ENCODE measurements at places on chromosomes 4 and X.

DNA sequence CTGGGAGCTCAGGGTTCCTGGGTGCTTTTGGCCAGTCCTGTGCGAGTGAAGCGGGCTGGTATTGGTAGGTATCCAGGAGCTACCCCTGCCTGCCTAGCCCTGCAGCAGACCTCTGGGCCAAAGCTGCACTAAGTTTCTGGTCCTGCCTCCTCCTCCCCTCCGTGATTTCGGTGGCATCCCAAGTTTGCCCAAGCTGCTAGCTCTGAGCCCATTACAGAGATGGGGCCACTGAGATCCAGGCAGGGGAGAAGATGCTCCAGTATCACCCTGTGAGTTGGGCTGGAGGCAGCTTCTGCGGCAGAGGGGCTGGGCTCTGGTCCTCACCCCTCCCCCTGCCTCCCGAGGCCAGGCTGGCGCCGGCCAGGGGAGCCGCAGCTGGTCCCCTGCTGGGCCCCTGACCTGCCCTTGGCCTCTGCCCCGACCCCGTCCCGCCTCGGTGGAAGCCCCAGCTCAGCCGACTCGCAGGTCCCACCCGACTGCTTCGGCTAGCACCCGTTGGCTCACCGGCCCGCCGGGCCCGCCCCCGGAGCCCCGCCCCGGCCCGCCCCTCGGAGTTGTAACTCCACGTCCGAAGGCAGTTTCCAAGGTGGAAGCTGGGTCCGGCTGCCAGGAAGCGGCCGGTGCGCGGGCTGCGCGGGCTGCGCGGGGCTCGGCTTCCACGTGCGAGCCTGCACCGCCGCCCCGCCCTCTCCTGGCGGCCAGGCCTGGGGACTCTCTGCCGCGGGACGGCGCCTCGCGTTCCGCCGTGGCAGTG is at the start of gene DUSP9:
Gene DUSP9 (plus strand): TSS at position 584 of the 754 bp plus-strand sequence. CDS start 751 bp downstream, outside the sequence.
- DNase-seq = no peak

- no peak for DNase-seq
These were observed 1698.4 kb upstream of the PCDH10 start for GRCh38 chr4:131450572-131451209.

DNA sequence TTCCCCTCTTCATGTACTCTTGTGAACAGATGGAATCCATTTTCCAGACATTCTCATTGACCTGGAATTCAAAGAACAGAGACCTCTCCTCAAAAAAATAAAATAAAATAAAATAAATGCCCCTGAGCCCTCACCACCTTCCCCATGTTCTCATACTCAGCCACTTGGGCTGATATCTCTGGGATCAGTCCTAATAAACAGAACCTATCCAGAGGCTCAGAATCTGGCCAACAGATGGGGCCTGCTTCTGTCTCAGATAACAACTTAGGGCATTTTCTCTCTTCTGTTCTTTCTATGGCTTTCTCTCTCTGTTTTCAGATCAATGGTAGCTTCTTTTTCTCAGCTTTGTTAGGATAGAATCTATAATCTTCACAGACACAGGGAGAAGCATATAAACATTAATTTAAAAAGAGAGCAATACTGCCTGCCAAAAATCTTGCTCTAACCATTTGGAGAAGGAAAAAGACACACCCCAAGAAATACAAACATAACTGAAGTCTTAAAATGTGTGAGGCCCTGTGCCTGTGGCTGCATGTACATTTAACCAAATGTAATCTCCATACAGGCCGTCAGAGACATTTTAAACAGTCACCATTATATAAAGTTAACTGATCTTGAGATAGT is 907.1 kb downstream of the FAT4 start:
- DNase-seq = no peak

DNA sequence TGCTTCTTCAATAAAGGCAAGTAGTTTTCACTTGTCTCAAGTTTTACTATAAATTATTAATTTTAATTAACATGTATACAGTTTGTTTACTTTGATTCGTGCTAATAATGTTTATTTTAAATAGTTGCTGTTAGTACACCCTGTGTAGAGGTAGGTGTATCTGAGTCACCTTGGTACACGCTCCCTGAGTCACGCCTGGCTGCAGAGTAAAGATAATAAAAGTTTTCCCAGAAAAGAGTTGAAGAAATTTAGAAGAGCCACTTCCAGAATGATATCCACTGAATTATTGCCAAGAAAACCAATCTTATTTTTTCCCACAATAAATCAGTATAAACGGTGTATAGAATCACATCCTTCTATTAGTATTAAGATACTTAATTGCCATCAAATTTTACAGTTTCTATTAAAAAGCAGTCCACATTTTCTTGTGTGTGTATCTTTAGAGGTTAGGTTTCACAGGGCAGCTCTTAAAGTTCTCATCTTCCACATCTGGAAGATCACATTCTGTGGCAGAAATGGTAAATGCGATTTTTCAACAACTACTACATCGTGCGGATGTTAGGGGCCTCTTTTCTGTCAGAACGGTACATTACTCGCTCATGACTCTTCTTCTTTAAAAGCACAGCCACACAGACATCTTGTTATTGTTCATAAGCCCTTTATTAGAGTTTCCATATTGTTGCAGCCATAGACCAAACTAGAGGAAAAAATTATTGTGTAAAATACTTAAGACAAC is 55.4 kb downstream of the HADH start:
- no peak for DNase-seq

DNA sequence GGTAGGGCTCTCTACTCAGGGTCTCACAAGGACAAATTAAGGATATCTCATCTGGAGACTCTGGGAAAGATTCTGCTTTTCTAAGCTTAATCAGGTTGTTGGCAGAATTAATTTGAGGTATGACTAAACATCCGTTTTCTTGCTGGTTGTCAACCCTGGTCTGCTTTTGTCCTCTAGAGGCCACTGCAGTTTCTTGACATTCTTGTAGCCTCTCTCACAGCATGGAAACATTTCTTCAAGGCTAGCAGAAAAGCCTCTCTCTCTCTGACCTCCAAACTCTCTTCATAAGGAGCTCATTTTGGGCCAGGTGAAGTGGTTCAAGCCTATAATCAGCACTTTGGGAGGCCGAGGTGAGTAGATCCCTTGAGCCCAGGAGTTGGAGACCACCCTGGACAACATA is 749.5 kb upstream of the PCDH7 start:
- no peak for DNase-seq

- no peak for DNase-seq
These were observed 1.2 kb downstream of the PPARGC1A start for GRCh38 chr4:23888421-23889319.

GRCh38 chr4:53748328-53748772 is 157.1 kb upstream of the LNX1 start:
- DNase-seq = no peak

DNA sequence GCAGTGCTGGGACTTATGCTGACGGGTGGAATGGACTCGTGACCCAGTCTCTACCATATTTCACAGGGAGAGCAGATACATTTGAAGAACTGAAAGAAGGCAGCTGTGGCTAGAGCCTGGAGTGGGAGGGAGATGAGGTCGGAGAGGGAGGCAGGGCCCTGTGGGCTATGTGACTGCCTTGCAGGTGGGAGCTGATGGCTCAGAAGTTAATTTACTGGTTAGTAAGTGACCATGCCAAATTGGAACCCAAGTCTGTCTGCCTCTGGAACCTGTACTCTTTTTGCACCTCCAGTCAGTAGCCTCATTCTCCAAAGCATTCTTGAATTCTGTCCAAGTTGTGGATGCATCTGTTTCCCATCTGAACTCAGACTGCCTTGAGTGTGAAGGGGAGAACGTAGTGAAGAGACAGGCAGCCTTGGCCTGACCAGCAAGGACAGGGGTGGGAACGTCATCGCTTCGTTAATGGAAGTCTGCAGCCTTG is 92.3 kb downstream of the REPS2 start:
- peak; percentile 24 for DNase-seq

DNA sequence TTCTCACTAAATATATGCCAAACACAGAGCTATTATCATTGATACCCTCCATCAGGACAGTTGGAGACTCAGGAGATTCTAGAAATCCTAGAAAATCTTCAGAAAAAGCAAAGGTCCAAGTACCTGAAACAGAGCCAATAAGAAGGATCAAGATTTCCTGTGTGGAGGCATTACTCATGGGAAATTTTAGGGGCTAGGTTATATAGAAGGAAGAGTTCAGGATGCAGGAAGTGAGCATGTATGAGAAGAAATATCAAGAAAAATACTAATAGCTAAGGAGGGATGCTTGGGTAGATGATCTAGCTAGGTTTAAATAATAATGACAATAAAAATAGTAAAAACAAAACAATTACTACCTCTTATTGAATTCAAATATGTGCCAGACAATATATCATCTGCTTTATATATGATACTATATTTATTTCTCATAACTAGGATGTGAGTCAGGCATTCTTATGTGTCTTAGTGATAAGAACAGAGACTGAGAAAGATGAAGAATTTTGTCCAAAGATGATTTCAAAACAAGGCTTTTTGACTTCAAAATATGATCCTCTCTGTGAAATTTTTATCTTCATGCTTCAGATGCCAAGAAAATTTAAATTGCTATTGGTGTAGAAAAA is 66.4 kb upstream of the HHIP start:
- no peak for DNase-seq

- DNase-seq = no peak
These were observed 40.0 kb downstream of the RIPPLY1 start for GRCh38 chrX:106862972-106863688.

GRCh38 chrX:68443155-68443868 is 10.0 kb upstream of the OPHN1 start:
- DNase-seq = peak; percentile 36

- DNase-seq = no peak
These were observed 432.6 kb downstream of the INPP4B start for GRCh38 chr4:142413485-142413884.

GRCh38 chrX:84501798-84502628 is at the start of gene HDX:
TSS of gene HDX (minus strand) at chrX:84502453. CDS start at chrX:84475397, 27,056 bp downstream.
- DNase-seq = peak; percentile 89

DNA sequence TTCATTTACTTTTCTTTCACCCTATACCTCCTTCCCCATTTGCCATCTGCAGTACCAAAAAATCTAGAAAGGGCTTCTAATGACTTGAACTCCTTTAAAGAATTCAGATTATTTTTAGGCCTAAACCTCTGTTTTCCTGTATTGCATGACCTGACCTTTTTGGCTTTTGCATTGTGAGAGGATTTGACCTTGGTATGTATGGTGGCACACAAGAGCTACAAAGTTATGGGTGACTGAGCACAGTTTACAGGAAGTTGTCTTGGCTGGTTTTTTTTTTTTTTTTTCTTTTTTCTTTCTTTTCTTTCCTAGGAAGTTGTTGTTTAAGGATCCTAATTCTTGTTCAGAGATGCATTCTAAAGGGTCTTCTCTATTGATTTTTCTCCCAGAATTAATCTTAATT is 32.0 kb upstream of the MTMR8 start:
- DNase-seq = no peak

GRCh38 chr4:117422297-117422696 is 336.9 kb upstream of the TRAM1L1 start:
- no peak for DNase-seq

DNA sequence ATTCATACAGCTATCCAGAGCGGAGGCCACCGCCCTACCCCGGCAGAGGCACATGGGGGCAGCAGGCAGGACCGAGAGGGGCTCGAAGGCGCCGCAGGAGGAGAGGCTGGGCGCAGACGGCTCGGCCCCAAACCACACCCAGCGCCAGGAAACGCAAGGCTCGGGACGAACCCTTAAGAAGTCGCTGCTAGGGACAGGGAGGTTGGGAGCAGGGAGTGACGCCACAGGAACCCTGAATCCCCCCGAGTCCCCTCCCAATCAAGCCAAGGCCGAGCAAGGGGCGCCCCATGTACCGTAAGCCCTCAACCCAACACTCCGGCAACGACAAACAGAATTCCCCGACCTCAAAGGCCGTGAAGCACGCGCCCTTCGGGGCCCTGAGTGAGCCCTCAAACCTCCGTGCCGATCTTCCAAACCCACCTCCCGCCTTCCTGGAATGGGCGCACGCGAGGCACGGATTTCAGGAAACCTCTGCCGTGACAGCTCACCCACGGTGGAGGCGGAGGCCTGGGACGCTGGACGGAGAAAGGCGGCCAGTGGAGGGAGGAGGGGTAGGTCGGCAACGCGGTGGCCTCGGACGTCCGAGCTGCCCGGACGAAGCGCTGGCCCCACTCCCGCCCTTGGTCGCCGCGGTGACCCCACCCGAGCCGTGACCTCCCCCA is 1.8 kb downstream of the ZFYVE28 start:
- peak; percentile 51 for DNase-seq

- DNase-seq = no peak
These were observed 91.3 kb downstream of the SNCA start for GRCh38 chr4:89745708-89746107.

- DNase-seq = peak; percentile 85
These were observed 4.5 kb upstream of the CXCR3 start for GRCh38 chrX:71622576-71623450.

- DNase-seq = no peak
These were observed 57.7 kb downstream of the NEIL3 start for GRCh38 chr4:177367336-177367735.

GRCh38 chr4:161564230-161564834 is 599.5 kb downstream of the FSTL5 start:
- DNase-seq = no peak

- DNase-seq = no peak
These were observed 203.7 kb upstream of the NWD2 start for GRCh38 chr4:37040816-37041215.

DNA sequence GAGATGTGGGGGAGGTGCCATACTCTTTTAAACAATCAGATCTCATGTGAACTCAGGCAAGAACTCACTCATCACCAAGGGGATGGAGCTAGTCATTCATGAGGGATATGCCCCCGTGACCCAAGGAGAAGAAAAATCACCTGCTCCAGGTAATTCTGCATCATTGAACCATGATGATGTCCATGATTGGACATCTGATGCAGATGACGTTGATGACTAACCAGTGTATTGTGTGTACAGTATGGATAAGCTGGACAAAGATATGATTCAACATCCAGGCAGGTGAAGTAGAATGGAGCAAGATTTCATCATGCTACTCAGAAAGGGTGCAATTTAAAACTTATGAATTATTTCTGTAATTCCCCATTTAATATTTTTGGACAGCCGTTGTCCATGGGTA is 286.4 kb upstream of the SMIM31 start:
- no peak for DNase-seq

- no peak for DNase-seq
These were observed 20.5 kb downstream of the MND1 start for GRCh38 chr4:153365003-153365402.

- DNase-seq = no peak
These were observed 5.2 kb upstream of the ARX start for GRCh38 chrX:25020905-25021449.

- DNase-seq = no peak
These were observed 421 bp upstream of the PLAC1 start for GRCh38 chrX:134658760-134659023.

- no peak for DNase-seq
These were observed 31.0 kb downstream of the F8 start for GRCh38 chrX:154991476-154991875.

DNA sequence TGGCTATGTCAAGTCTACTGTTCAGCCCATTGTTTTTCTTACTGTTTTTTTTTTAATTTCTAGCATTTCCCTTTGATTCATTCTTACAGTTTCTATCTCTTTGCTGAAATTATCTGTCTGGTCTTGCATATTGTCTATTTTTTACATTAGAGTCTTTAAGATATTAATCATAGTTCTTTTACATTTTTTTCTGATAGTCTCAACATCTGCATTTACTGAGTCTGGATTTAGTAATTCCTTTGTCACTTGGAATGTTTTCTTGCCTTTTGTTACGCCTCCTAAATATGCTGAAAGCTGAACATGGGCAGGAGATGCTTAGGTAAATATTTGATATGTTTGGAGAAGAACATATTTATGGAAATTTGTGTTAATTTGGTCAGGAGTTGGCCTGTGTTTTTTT is 10.4 kb downstream of the JADE3 start:
- DNase-seq = no peak
